GM23248 (cell line): ENCODE measurements at places on chromosomes 3 and 15.

- DNase-seq = no peak
Observed at GRCh38 chr3:115864911-115865310, 241.6 kb downstream of the GAP43 start.

GRCh38 chr3:195162033-195162669 lies 108.8 kb downstream of the XXYLT1 start:
- no peak for DNase-seq

DNA sequence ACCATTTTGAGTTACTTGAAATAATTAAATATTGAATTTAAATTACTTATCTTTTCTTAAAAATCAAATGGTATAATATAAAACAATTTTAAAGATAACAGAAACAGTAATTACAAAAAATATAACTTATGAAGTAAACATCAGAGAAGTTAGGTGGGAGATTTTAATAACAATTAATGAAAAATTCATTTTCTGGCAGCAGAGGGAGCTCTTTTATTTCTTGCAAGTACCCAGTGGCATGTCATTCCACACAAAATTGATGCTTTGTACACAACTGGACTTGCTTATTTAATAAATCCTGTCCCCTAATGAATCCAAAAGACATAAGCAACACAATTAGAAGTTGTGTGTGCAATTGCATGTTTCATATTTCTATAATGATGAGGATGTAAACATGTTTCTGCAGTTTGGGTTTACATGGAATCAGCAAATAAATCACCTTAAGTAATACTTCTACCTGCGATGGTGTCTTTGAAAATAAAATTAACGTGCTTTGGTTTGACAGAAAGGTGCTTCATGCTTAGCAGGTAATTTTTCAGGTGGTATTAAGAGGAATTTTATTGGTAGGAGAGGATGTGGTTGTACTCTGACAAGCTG lies 861.3 kb downstream of the ZPLD1 start:
- DNase-seq = peak; percentile 3

GRCh38 chr15:69974321-69974720 lies 123.4 kb downstream of the TLE3 start:
- no peak for DNase-seq

DNA sequence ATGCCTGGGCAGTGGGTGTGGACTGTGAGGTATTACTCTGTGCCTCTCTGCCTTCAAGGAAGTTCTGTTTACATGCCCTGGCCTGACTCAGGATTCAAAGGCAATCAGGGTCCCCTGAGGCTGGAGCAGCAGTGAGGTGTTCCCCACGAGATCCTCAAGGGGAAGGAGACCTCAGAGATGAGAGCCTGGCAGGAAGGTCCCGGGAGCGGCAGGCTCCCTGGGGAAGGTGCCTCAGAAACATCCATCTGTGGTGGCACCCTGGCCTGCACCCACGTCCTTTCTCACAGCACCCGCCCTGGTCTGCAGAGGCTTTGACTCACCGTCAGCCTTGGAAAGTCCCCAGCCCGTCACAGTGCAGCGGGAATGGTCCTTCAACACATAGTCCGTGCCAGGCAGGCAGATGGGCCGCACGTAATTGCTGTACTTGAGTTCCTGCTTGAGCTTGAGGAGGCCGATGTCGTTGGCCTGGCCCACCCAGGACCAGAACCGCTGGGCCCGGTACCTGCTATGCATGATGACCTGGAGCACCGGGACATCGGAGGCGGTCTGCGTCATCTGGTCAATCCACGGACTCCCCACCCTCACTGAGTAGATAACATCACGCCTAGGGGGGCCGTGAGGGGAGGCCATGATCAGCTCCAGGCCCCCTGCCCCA lies 3.6 kb downstream of the PRSS50 start:
- no peak for DNase-seq

DNA sequence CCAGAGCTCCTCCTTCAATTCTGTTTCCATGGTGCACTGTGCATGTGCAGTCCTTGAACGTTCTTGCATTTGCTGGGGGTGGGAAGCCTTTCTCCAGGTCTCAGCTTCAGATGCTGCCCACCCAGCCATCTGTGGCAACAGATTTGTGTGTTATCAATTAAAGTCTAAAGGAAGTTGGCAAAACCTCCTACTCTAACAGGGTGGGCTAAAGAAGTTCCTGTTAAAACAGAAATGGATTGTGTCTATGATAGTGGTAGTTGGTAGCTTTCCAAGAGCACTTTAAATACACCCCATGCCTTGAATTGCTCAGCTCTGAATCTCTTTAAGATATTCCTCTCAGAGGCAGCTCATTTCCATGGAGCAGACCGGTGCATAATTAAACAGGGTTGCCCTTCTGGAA lies 488.0 kb upstream of the SUCLG2 start:
- no peak for DNase-seq

DNA sequence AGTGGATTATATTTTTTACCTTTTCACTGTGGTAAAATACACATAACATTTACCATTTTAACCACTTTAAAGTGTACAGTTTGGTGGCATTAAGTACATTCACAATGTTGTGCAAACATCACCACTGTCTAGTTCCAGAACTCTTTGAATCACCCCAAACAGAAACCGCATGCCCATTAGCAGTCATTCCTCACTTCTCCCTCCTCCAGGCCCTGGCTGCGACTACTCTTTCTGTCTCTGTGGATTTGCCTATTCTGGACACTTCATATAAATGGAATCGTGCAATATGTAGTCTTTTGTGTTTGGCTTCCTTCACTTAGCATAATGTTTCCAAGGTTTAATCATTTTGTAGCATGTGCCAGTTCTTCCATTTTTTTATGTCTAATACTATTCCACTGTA lies 409.8 kb downstream of the NTRK3 start:
- peak; percentile 54 for DNase-seq

- no peak for DNase-seq
Observed at GRCh38 chr3:178527981-178528380, 8.3 kb upstream of the KCNMB2 start.

GRCh38 chr15:82272154-82272553 lies 9.5 kb downstream of the SAXO2 start:
- no peak for DNase-seq

- DNase-seq = no peak
Observed at GRCh38 chr3:23644676-23645075, 161.1 kb upstream of the UBE2E1 start.

DNA sequence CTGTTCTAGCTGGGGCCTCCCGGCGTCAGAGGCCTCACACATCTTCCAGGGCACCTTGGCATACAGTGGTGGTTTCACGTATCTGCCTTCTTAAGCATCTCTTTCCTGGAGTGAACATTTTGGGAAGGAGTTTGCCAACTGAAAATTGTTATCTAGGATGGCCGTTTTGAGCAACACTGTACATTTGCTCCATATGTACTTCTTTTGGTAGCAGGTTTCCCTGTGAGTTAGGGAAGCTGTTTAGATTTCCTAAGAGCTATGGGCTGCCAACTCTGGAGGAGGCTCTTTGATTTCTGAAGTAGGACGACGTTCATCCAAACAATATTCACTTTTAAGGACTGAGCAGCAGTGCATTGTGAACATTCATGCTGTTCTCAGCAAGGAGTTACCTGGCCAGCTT lies 665.9 kb downstream of the SQOR start:
- DNase-seq = no peak

DNA sequence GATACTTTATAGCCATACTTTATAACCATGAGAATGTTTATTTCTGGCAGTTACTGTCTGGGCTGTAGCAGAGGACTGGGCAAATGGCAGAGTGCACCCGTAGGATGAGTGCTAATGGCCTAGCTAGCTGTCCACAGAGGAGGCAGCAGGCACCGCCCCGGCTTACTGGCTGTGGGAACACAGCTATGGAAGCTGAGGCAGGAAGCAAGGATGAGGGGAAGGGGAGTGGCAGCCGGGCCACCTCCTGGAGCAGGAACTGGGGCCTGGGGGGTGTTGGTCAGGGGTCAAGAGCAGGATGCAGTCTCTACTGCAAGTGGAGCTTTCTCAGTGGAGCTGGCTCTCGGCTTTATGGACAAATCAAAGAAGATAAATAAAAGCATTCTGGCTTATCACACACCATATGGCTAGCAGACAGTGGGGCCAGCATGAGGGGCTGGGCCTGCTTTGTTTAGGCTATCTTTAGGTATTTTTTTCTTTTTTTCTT lies 316.8 kb upstream of the CTDSPL start:
- DNase-seq = no peak

- DNase-seq = no peak
Observed at GRCh38 chr3:38740537-38740936, 75.5 kb downstream of the SCN10A start.

DNA sequence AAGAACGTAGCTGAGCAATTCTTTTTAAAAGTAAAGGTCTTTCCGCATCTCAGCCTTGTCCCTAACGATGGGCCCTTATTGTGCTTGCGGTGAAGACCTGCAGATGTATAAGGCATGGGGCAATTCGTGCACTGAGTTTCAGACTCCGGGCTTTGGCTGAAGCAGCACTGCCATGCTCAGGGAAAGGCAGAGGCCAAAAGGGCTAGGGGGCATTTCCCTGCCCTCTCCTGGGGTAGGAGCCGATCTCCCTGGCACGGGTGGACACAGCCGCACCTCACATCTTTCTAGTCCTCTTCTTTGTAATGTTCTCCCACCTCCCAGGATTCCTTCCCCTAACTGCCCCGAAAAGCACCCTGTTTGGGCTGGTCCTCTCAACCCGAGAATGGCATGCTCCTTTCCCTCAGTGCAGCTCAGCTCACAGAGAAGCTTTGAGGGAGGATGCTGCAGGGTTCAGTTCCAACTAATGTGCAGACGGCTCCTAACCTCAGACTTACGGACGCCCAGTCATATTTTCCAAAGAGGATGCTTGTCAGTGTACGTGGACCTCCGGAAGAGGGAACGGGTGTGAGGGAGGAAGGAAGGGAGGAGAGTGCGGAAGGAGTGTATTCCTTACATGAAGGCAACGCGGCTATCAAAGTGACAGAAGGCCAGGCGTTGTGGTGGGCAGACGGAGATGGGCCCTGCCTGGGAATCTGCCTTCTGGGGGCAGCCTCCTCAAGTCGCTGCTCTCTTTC lies 61.2 kb downstream of the SYNM start:
- DNase-seq = no peak

DNA sequence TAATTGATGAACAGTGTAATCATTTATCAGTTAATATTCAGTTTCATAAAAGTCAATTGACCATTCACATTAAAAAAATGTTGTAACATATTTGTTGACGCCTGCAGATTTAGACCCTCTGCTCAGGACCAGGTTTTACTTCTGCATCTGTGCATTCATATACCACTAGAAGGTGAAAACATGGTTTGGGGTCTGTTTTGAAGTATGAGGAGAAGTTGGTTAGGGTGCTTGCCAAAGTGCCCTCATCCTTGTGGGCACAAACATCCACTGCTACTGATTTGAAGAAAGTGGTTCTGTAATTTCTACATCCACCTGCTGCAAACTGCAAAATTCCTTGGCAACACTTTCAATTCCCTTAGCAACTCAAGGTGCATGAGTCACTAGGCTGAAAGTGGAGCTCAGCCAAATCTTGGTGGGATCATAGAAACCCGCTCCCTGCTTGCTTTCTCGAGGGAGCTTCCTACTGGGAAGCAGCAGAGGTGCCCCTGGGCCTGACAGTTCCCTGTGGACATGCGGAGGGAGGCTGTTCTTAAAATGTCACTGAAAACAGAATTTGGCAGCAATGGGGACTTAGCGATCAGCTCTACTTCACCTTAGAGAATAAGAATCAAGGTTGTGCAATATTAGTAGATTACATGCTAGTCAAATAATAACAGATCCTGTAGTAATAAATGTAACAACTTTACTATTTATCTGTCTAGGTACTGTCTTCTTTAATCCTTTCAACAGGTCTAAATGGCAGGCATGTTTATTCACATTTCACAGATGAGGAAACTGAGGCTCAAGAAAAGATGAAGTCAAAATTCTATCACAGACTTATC lies 301.0 kb upstream of the TBL1XR1 start:
- DNase-seq = no peak
